ENCODE measurements at places on chromosomes 4 and X.
A peak's percentile ranks its signal among the peaks of the same experiment; 100 is the strongest.

DNA sequence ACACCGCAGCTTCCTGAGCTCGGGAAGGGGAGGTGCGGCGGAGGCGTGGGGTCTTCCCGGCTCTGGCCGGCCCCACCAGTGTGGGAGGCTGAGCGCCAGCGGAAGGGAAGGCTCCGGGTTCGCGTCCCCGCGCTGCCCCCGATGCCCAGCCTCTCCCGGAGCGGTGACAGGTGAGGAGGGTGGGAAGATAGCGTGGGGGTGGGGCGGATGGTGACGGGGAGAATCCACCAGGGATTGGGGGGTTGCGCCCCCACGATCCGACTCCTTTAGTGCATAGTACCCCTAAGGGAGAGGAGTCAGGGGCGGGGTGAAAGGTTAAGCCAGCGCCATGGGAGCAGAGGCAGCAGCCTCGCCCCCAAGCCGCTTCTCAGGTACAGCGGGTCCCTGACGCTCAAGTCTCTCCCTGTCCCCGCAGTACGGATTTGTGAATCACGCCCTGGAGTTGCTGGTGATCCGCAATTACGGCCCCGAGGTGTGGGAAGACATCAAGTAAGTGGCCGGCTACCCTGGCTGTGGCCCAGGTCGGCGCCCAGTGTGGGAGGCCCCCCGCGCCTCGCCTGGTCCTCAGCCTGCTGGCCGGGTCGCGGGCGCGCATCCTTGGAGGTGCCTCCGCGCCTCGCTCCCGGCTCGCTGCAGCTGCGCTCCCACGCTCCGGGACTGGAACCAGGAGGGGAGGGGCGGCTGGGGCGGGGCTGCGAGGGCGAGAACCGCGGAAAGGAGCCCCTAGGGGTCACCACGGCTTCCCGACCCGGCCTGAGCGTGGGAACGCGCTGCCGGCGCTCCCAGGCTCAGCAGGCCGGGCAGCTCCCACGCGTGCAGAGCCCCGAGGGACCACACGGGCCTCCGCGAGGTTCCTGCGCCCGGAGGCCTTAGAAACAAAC lies 791 bp downstream of the GUCY1B1 start:
- no peak for DNase-seq

- no peak for DNase-seq
These were observed 24.9 kb downstream of the AR start for GRCh38 chrX:67568769-67569168.

DNA sequence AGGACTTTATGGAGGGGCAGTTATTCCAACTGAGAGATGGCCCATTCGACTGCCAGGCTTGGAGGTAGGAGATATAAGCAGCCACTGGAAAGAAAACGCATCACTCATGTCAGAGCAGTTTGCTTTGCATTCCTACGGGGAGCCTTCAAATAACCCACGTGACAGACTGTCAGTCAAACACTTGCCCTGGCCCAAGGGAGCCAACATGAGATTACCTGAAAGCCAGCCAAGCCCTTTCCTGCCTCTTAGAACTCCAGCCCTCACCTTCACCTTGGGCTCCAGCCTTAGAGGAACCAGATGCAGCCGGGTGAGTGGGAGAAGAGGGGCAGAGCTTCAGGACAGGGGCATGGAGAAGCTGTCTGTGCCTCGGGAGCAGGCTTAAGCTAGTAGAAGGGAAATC lies 95.3 kb upstream of the CXCL13 start:
- no peak for DNase-seq

- DNase-seq = peak; percentile 43
These were observed 17.2 kb upstream of the RNF212 start for GRCh38 chr4:1130316-1131186.

GRCh38 chrX:24961809-24962208 lies 54.0 kb downstream of the ARX start:
- no peak for DNase-seq

DNA sequence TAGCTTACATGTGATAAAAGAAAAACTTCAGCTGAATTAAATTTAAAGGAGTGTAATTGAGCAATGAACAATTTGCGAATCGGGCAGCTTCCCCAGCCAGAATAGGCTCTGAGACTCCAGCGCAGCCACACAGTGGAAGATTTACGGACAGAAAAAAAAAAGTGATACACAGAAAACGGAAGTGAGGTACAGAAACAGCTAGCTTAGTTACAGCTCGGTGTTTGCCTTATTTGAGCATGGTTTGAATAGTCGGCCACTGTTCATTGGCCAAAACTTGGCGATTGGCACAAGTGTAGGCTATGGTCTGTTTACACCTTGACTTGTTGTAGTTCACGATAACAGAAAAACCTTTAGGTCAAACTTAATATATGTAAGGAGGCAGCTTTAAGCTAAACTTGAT lies 16.7 kb upstream of the SUPT20HL1 start:
- no peak for DNase-seq

DNA sequence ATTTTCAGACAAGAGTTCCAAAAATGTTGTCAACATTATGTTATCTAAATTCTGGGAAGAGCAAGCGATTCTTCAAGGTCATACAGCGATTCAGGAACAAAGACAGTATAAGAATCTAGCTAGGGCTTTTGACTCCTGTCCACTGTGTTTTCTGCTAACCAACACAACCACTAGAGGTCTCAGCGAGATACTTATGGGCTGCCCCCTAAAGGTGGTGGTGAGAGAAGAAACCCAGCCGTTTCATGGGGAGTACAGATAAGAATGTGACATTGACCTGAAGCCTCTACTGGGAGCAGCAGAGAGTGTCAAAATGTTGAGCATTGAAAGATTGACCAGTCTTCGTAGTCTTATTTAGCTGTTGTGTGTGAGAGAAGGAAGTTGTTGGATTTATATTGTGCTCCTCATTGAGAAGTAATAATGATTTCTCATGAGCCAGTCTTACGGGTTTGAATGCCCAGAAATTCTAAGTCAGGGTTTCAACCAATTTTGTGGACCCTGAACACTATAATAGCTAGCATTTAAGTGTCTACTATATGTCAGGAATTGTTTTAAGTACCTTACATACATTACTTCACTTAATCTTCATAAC lies 168.3 kb downstream of the SPRY1 start:
- DNase-seq = peak; percentile 16

DNA sequence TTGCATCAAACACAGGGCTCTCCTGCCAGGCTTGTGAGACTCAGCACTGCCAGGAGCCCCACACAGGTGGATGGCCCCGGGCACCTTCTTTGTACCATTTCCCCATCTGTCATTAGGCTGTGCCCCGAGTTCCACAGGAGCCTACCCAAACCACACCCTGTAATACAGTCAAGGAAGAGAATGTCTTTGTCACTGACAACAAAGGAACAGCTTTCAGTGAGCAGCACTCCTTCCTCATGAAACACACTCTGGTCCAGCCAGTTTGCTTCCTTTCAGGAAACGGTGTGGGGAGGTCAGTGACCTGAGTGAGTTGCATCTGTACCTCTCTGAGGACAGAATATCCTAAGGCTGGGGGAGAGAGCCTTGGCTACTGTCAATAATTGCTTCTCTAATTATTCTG lies 53.7 kb downstream of the LNX1 start:
- no peak for DNase-seq

DNA sequence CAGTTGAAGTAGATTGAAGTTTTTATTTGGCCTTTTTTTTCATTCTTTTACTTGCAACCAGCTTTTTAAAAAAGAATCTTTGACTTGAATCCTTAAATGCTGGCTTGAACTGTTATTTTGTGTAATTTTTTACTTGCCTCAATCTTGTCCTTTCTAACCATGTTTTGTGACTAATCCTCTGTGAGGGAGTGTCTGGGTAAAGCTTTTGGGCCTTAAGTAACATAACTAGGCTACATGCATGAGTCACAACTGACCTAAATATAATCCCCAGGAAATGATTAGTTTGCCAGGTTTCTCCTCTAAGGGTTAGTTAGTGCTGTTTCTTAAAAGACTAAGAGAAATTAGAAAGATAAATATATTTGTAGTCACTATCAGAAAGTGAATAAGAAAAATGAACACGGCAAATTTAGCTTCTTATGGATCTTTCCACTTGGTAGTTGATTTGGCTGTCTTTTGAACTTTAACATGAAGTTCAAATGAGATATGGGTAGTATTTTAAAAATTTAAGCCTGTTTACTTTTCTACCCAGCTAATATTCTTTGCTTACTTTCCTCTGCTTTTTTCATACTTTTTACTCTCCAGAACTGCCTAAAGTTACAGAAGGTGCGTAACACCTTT lies 13.0 kb downstream of the EXOC1 start:
- no peak for DNase-seq

DNA sequence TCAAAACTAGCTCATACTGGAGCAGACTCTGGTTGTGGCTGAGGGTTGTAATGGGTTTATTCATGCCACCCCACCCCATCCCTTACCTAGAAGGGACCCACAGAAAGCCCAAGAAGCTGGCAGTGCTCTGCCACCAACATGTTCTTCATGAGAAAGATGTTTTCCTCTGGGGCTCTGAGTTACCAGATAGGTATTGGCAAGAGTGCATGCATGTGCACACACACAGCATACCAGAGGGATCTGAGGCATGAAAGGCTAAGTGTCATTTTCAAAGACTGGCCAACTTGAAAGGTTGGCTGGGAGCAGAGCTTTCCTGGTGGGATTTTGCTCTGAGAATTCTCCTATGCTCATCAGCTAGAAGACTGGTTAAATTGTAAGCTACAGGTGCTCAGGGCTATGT lies 65.2 kb downstream of the PHOX2B start:
- no peak for DNase-seq

DNA sequence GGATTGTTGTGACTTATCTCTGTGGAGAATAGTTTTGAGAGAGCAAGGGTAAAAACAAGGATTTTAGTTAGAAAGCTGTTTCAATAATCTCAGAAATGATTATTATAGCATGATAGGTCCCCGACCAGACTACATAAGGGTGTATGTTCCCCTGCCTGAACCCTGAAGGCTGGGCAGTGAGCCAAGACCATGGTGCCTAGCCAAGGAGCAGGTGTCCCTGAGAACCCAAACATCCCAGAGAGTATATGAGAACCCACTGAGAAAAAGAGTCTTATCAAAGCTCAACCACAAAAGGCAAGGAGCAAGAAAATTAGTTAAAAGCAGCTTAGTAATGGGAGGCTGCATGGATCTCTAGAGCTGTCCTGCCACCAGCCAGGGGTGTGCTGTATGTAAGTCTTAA lies 94.9 kb upstream of the UNC5C start:
- DNase-seq = no peak

DNA sequence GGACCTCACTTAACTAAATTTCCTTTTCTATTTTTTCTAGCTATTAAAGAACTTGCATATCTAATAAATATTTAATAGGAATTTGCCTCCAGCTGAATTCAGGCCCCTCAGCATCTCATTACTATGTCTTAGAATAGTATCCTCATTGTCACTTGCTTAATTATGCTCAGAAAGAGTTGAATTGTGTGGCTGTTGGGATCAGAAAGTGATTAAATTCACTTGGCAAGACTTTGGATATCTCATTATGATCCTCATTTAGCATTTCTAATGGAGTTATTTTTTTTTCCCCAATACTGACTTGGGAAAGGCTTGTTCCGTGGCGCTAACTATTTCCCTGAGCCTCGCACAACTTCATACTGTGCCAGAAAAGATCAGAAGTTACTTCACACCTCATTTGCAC lies 158.8 kb downstream of the IDS start:
- DNase-seq = no peak

- no peak for DNase-seq
These were observed 2.2 kb downstream of the USO1 start for GRCh38 chr4:75726577-75726976.

GRCh38 chr4:38185406-38186144 lies 225.4 kb downstream of the PTTG2 start:
- no peak for DNase-seq

DNA sequence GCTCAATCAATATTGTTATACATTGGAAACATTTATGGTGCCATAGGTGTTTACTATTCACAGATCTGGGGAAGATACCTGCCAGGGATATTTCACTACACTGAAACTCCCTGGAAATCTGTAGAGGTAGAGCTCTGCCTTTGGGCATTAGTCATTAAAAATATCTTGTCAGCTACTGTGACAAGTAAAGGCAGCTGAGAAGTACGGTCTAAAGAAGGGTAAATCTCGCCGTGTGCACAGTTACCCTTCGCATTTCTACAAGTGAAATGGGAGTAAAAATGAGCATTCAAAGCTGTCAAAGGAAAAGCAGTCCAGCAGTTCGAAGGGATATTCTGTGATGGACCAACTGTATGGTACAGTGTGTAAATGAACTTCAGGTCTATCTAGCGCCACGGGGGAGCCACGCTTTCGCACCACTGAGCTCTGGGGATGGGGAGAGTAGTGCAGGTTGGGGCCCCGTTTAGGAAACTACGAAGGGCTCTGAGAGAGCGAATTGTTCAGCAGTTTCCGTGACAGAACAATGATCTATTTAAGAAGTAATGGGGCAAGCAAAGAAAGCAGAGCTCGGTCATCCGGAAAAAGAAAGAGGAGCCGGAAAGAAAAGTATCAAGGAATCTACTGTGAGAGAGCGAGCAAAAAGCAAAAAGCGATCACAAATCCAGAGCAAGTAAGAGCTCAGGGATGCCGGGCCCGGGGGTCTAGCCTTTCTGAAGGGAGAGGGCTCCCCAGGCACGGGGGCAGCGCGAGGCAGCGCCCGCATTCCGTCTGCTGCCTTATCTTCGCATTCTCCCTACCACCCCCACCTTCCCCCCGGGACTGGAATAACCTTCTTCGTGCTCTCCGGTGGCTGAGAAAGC lies 646 bp downstream of the TIGD4 start:
- DNase-seq = peak; percentile 15

DNA sequence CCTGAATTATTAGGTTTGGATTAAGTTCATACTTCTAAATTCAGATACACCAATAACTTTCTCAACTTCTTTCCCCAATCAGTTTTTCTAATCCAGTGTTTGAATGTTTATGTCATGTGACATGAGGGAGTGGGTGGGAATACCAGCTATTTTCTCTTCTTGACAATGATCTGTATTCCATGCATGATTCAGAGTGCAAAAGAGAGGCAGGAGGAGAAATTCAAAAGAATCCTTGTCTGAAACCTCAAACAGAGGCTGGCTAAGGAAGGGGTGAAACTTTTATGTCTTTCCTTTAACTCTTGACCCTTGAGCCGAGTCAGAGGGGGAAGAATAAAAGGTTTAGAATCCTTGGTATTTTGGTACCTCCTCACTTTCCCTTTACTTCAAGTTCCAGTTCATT lies 544.7 kb downstream of the SPRY1 start:
- no peak for DNase-seq

DNA sequence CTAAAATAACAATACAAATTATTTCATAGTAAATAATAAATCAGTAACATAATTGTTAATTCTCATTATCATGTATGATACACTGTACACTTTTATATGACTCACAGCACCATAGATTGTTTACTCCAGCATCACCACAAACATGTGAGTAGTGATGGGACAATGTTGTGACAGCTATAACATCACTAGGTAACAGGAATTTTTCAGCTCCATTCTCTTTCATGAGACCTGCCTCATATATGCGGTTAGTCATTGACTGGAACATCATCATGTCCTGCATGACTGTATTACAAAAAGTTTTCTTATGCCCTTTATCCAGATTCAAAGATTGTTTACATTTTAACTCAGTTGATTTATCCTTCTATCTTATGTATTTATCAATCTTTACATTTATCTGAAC lies 1530.0 kb downstream of the PCDH18 start:
- DNase-seq = no peak

DNA sequence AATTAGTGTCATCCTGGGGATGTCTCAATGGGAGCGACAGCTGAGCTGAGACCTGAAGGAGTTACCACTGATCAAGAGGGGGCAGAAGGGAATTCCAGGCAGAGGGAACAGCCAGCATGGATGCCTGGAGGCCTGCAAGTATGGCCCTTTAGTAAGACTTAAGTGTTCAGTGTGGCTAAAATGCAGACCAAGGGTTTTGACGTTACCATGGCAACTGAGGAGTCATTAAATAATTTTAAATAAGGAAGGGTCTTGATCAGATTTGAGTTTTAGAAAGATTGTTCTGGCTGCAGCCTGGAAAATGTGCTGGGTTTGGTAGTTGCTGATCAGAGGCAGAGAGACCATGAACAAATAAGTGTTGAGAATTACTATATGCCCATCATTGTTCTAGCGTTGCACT lies 285.5 kb downstream of the USP46 start:
- no peak for DNase-seq

Measured in stimulated activated CD4-positive, alpha-beta T cell treated with anti-CD3 and anti-CD28 coated beads, TNF-alpha, amount 100 ng/mL, for 48 hours (primary cell).